ENCODE measurements at places on chromosomes 5 and 9.
A peak's percentile ranks its signal among the peaks of the same experiment; 100 is the strongest.

DNA sequence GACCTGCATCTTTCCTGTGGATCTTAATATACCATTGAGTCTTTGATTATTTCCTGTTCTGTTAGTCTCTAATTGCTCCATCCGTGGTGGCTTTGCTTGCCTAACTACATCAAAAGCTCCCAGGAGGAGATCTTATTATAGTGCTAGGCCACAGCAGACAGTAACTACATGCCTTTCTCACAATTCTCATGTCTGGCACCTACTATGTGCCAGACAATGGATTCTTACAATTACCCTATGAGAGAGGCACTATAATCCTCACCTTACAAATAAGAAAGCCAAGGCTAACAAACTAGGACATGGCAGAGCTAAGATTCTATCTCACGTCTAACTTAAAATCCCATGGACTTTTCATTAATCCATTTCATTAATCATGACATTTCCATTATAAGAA is 70.3 kb upstream of the TARS1 start:
- DNase-seq: no peak

DNA sequence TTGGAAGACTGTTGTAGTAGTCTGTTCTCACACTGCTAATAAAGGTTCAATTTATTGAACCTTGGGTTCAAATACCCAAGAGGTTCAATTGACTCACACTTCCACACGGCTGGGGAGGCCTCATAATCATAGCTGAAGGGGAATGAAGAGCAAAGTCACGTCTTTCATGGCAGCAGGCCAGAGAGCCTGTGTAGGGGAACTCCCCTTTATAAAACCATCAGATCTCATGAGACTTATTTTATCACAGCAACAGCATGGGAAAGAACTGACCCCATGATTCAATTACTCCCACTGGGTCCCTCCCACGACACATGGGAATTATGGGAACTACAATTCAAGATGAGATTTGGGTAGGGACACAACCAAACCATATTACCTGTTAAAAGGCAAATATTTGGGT is 268.2 kb downstream of the TMEM167A start:
- no peak for DNase-seq

- DNase-seq: no peak
Observed at GRCh38 chr5:175452166-175452565, 8.2 kb upstream of the DRD1 start.

DNA sequence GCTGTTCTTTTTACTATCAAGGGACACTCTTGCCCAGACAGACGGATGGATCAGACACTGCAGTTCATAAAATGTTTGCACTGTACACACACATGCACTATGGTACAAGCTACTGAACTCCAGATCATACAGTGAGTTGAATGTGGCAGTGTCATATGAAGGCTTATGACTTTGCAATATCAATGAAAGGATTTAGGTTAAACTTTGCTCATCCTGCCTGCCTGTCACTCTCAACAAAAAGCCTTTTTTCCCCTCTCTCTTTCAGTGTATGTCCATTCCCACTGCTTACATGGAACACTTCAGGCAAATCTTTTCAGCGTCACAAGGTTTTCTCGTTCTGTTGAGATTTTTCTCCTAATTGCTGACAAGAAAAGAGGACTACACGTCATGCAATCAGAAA is 97.4 kb downstream of the BNC2 start:
- DNase-seq: no peak

DNA sequence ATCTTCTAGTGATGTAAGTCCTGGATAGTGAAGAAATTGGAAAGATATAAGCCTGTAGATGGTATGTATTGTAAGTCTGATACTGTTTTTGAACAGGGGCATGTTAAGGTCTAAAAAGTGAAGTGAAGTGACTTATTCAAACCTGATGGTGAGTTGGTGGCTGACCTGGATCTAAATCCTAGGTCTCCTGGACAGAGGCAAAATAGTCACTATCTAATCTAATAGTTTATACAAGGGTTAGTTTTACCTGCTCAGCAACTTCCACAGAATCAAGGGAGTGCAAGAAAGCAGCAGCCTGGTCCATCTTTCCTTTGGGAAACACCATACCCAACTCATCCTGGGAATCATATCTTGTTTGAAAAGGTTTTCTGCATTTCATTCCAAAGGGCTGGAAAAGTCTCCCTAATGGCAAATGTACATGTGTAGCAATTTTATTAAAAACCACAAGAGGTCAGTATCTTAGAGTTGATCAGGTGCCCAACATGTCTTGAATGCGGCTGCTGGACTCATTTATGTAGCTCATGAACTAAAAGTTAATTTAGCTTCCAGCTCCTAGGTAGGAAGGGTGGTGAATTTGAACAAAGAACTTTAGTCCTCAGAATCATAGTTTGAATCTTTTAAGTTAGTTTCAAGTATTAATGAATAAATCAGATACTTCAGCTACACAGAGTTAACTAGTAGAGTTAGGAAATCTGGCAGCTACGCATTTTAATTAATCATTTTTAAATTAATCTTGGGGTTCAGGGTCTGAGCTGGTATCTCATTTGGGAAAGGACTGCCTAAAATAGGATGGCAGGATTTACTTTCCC is 26.0 kb downstream of the SKP2 start:
- no peak for DNase-seq

GRCh38 chr9:108265065-108265464 is 590.7 kb downstream of the ACTL7B start:
- DNase-seq: no peak

DNA sequence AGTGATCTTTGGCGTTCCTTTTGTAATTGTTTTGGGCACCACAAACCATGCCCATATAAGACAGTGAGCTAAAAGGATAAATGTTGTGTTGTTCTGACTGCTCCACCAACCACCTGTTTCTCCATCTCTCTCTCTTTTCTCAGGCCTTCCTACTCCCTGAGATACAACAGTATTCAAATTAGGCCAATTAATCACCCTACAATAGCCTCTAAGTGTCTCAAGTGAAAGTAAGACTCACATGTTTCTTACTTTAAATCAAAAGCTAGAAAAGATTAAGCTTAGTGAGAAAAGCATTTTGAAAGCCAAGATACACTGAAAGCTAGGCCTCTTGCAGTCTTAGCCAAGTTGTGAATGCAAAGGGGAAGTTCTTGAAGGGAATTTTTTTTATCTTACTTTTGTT is 268.8 kb upstream of the NREP start:
- no peak for DNase-seq

DNA sequence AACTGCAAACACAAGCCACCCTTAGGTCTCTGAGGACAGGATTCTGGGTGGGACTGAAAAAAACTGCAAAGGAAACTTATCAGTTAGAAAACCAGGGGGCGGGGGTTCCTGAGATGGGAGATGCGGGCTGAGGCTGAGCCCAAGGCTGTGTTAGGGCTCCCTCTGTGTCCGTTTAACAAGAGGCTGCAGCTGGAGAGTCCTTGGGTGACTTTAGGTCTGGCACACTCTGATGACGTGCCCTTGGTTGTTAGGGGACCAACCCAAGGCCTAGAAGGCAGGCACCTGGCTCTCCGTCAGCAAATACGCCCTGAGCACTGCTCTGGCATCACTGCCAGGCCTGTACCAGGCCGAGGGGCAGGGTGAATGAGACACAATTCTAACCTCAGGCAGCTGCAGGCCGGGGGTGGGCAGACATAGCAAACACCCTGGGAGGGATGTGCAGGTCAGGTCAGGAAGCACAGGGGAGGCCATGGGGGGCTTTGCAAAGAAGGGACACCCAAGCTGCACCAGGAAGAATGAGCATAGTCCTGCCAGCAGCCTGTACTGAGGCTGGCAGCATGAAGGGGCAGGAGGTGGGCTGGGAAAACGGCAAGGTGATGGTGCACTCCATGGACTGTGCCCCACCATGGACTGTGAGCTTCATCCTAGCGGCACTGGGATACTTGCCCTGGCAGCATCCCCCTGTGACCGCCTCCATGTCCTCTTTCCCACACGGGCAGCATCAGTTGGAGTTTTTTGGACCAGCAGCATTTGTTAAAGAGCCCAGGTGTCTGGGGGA is 137.9 kb downstream of the GABBR2 start:
- no peak for DNase-seq

GRCh38 chr5:53337827-53338226 is 142.6 kb upstream of the FST start:
- DNase-seq: no peak

DNA sequence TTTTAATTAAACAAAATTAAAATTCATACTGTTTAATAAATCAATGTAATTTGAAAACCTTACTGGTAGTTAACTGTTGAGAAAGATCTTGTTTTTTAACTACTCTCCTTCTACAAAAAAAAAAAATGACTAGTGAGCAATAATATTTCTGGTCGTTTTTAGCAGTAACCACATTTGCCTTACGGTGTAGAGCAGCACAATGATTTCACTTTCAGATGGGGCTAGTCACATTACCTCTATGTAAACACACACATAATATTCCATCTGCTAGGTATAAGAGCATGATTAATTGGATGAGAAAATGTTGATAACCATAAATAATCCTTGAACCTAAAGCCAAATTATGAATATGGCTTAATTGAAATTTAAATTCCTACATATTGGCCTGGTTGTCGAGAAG is 198.1 kb downstream of the CHSY3 start:
- DNase-seq: no peak

- peak; percentile 66 for DNase-seq
Observed at GRCh38 chr5:111461255-111461671, 51.1 kb downstream of the STARD4 start.

- no peak for DNase-seq
Observed at GRCh38 chr9:95116808-95117204, 200.7 kb downstream of the FANCC start.

- DNase-seq: peak; percentile 4
Observed at GRCh38 chr5:64678374-64678773, 11.9 kb upstream of the SHISAL2B start.

DNA sequence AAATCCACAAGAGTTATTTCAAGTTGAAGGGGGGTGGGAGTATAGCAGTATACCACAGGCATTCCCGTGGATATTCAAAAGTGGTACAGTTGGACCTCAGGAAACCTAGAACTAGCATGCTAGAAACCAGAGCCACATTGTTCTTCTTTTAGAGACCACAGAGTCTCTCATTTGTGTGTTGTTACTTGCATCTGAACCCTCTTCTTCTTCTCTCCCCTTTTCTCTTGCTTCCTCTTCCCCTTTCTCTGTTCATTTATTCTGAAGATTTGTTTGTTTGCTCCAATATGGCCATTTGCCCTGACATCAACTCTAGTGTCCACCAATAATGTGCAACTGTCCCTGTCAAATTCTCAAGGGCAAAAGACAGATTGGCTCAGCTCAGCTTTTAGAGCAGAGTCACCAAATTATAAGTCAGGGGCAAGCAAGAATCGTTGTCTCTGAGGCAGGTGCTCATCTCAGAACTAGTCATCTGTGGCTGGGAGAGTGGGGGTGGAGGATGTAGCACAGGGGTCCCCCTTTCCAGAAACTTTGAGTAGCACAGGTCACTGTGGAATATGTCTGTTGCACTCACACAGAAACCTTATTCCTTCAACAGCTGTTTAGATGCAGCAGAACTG is 321.1 kb downstream of the ARRDC3 start:
- DNase-seq: no peak

DNA sequence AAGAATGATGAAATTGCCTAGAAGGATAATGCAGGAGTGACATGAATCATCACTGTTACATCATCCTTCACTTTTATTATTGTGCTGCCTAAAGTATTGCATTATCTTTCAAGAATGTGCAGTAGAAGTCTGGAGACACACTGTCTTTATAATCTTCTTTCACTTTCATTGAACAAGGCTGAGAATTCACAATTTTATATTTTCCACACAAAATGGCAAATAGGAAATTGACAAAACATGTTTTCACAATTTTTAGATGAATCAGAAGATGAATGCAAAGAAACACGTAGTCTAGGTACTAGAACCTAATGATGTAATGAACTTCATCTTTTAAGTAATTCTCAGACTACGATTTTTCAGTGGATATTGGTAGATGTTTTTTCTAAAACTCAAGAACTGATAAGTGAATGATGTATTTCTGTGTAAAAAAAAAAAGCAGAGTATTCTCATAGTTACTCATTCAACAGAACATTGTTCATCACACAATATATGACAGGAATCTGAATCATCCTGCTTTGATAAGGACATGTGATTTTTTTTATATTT is 131.5 kb upstream of the GRHPR start:
- DNase-seq: no peak

- DNase-seq: no peak
Observed at GRCh38 chr5:124454081-124454480, 292.4 kb downstream of the ZNF608 start.

DNA sequence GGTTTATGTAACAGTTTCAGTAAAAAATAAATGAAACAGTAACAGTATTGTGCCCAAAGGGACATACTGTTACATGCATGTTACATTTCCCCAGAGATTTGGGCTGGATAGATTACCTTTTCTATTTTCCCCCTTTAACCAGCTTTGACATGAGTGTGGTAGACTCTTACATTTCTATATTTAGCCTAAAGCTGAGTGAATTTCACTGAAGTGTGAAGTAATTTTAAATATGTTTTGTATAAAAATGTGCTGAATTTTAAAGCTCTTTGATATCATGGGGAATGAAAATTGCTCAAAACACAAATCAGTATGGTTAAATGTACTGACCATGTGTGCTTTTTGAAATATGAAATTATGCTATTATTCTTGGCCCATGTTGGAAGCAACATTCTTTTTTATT is 122.3 kb upstream of the CDH10 start:
- no peak for DNase-seq

GRCh38 chr5:68562308-68562707 is 346.8 kb downstream of the PIK3R1 start:
- no peak for DNase-seq

DNA sequence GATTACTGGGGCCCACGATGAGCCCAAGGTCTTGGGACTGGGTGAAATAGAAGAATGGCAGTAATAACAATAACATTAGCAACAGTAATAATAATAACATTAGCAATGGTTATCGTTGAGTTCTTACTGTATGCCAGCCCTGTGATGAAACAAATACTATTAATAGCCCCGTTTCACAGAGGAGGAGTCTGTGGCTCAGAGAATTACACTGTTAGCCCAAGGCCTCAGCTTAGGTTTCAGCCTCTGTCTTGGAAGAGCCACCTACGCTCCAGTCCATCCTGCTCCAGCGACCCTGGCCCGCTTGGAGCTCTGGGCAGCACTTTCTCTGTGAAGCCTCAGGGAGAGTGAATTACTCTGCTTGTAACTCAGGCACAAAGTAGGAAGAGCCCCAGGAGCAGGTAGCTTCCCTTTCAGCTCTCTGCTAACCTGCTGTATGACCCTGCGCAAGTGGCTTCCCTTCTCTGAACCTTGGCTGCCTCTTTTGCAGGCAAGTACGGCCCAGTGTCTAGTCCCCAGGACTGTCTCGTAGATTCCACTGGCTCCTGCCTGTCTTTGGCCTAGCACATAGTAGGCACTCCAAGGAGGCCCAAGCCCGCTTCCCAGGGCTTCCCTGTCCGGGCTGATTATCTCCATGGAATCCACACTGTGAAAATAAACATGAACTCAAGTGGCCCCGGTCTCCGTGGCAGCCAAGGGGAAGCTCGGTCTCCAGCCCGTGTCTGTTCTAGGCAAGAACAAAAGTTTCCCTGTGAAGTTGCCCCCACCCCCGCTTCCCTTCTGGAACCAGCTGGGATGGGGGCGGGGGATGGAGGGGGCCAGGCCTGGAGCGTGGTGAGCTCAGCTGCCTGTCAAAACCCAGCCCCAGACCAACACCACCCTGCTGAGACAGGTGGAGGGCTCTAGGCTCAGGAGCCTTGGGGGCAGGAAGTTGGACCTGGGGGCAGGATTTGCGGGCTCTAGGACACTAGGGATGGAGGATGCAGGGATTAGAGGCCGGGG is 26.2 kb upstream of the LMX1B start:
- peak; percentile 73 for DNase-seq
